ENCODE measurements at places on chromosomes 7 and 10. TPM values are rescaled to one million over a fixed set of nuclear protein-coding genes. Genes with fewer than 3 reads are reported as not detected.

GCK gene
- total RNA-seq, result 0.22 TPM

RBM28 gene
- total RNA-seq, result 7.0 TPM

SAMD9 gene
- total RNA-seq, result 13.4 TPM

LRRD1 gene
- total RNA-seq, result not detected

SPOCK2 gene
- 7.4 TPM for total RNA-seq

SPDYE1 gene
- total RNA-seq, result not detected

INA gene
- under 0.01 TPM for total RNA-seq

IRF5 gene
- 0.09 TPM for total RNA-seq

LRIT1 gene
- not detected for total RNA-seq

PNLIPRP2 gene
- not detected for total RNA-seq

GLCCI1 gene
- 1.1 TPM for total RNA-seq

PRF1 gene
- total RNA-seq, result not detected

CALML3 gene
- total RNA-seq, result not detected

CTAGE6 gene
- not detected for total RNA-seq

CHAT gene
- not detected for total RNA-seq

Measured in dermis lymphatic vessel endothelial cell (primary cell).